ENCODE measurements at places on chromosomes 5 and 9. TPM values are rescaled to one million over a fixed set of nuclear protein-coding genes. Genes with fewer than 3 reads are reported as not detected.

PDE4D gene
- 13.2 TPM for total RNA-seq

CEP72 gene
- 4.7 TPM for total RNA-seq

FAM78A gene
- total RNA-seq: 0.17 TPM

GALNT12 gene
- total RNA-seq: 4.3 TPM

FLT4 gene
- total RNA-seq: 0.55 TPM

EIF4EBP3 gene
- total RNA-seq: 0.80 TPM

ZNF462 gene
- total RNA-seq: 36.1 TPM

GNAQ gene
- 65.6 TPM for total RNA-seq

PCDHGB5 gene
- total RNA-seq: 17.8 TPM

FUT7 gene
- total RNA-seq: not detected

EIF4E1B gene
- total RNA-seq: not detected

WWC1 gene
- total RNA-seq: 319 TPM

PCDHGA7 gene
- 2.3 TPM for total RNA-seq

F2RL2 gene
- total RNA-seq: 0.17 TPM

CCL28 gene
- 26.6 TPM for total RNA-seq

TAS2R1 gene
- not detected for total RNA-seq

PLAC8L1 gene
- total RNA-seq: not detected

MTX3 gene
- 11.6 TPM for total RNA-seq

CD72 gene
- 0.60 TPM for total RNA-seq

KCNV2 gene
- not detected for total RNA-seq

KCNMB1 gene
- total RNA-seq: not detected

SETX gene
- 87.4 TPM for total RNA-seq

MPDZ gene
- total RNA-seq: 23.8 TPM

AFAP1L1 gene
- 21.9 TPM for total RNA-seq

NTNG2 gene
- total RNA-seq: 0.17 TPM

SLC4A9 gene
- total RNA-seq: not detected

FBN2 gene
- 24.5 TPM for total RNA-seq

FBXW5 gene
- 249 TPM for total RNA-seq

SPINK7 gene
- not detected for total RNA-seq

ABLIM3 gene
- 17.5 TPM for total RNA-seq

WHRN gene
- 5.2 TPM for total RNA-seq

LCP2 gene
- not detected for total RNA-seq

PCDHB16 gene
- 1.4 TPM for total RNA-seq

PCDHA13 gene
- total RNA-seq: 2.2 TPM

HCN1 gene
- under 0.01 TPM for total RNA-seq

PIP5KL1 gene
- total RNA-seq: 0.65 TPM

ZNF608 gene
- total RNA-seq: 59.6 TPM

SLC27A6 gene
- total RNA-seq: 0.10 TPM

FOXE1 gene
- total RNA-seq: 57.1 TPM

MEIKIN gene
- total RNA-seq: not detected

GTF2H2 gene
- total RNA-seq: 41.8 TPM

DIRAS2 gene
- total RNA-seq: 3.6 TPM

PLEKHG4B gene
- total RNA-seq: 0.15 TPM

Measured in renal cortical epithelial cell (primary cell).